ENCODE measurements at places on chromosomes 4 and X. TPM values are rescaled to one million over a fixed set of nuclear protein-coding genes. Genes with fewer than 3 reads are reported as not detected.

The TRMT10A gene
- total RNA-seq: 12.5 TPM

- no peak for DNase-seq
Measured at GRCh38 chrX:153190381-153190780, 11.3 kb downstream of the MAGEA1 start.

The PWWP3B gene
- total RNA-seq: 0.52 TPM

The STK32B gene
- total RNA-seq: 0.94 TPM

The APOO gene
- total RNA-seq: 38.1 TPM

GRCh38 chr4:7060346-7061150, 7.3 kb downstream of the GRPEL1 start:
- no peak for DNase-seq

The MAGEC2 gene
- total RNA-seq: not detected

DNA sequence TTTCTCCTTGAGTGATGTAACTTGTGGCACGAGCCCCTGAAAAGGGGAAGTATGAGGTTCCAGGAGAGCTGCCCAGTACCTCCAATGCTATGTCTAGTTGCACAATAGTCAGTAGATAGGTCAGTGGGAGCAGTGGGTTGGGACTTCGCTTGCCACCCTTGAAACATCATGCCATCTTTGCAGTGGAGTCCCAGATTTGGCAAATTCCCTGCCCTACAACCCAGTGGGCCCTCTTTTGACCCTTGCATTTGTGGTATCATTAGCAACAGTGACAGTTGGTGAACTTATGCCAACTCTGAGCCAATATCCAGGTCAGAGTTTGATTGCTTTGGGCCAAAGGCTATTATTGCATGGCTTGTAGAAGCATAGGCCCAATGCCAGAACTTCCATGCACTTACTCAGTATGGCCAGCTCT, 12.3 kb downstream of the FHL1 start:
- no peak for DNase-seq

GRCh38 chrX:53729751-53730150, 43.2 kb upstream of the HUWE1 start:
- no peak for DNase-seq

The ENPEP gene
- 3.9 TPM for total RNA-seq

The RS1 gene
- not detected for total RNA-seq

DNA sequence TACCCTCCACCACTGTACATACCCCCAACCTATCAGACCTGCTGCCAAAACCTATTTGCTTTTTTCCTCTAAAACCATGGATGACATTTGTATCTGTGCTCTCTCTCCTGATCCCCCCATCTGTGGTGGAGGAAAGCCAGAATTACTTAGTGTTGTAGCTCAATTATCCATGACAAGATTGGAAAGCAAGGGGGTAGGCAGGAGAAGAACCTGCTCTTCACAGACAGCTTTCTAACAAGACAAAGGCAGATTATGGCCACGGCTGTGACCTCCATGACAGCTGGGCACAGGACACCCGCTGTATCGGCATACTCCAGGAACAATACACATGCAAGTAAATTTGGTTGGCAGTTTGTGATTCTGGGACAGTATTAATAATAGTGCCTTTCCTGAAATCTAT, 186.7 kb downstream of the ENOX2 start:
- DNase-seq: no peak

DNA sequence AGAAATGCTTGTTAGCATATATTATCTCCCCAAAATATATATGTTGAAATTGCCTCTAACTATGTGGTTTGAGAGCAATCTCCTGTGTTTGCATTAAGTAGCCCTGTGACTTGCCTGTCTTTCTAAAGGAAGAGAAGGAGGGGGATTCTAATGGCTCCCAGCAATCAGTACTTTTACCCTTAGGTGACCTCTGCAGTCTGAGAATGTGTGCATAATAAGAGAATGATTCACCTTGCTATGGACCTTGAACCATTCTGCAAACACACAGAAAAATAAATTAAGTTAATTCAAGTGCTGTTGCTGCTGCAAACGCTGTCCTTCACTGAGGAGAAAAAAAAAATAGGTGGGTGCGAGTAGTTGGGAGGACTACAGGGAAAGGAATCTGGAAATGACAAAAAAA, 322.2 kb downstream of the IQCM start:
- DNase-seq: no peak

GRCh38 chr4:104866809-104867208, 279.9 kb upstream of the TET2 start:
- DNase-seq: no peak

The PCDH11X gene
- 0.62 TPM for total RNA-seq

DNA sequence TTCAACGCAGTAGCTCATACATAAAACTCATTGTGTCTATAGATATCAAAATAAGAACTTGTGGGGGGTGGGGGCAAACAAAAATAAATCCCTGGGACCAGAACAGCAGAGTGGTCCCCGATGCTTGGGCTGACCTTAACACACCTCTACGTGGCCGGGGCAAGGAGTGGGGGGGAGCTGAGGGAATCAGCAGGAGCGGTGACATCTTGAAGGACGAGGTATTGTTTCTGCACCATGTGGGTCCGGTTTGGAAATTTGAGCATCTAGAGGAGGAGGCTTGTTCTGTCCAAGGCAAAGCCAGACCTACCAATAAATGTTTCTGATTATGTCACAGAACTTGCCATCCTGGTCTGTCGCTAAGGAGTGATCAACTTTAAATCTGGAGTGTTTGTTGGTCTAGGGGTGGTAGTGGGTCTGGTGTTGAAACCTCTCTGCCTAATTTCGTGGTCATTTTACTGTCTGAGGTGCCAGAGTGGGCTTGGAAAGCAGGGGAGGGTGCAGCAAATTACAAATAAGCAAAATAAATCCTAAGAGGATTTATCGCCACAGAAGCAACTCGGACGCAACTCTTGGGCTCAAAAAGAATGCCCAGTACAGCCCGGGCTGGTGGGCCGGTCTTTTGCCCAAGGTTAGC, 774 bp upstream of the RAPGEF2 start:
- DNase-seq: no peak

The HSD17B11 gene
- 27.0 TPM for total RNA-seq

DNA sequence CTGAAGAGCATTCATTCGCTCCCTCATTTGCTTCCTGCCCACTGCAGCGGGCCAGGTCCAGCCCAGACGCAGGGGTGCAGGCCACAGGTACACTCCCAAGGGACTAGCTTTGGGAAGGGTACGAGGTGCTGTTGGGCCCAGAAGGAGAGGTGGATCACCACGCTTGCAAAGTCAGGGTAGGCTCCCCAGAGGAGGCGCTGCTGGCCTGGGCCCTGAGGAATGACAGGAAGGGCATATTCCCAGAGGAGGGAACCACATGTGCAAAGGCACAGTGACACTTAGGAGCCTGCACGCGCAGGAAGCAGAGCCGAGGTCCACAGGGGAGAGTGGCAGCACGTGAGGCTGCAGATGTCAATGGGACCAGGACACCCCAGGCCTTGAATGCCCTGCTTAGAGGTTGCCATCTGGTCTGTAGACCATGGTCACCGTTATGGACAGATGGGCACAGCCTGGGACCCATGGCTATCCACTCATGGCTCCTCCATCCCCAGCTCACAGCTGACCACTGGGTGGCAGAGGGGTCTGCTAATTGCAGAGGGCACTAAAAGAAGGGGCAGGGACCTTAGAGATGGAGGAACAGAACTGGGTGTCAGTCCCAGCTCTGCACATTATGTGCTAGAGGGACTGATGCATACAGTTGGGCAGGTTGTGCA, 7.9 kb downstream of the HTRA3 start:
- DNase-seq: no peak

GRCh38 chr4:36322921-36323354, 41.5 kb downstream of the DTHD1 start:
- DNase-seq: no peak

GRCh38 chr4:653080-653821, 20.8 kb downstream of the ATP5ME start:
- DNase-seq: no peak

- no peak for DNase-seq
Measured at GRCh38 chrX:103151799-103152198, 58.9 kb upstream of the NXF3 start.

The HTN3 gene
- total RNA-seq: not detected

The SRPX2 gene
- 89.0 TPM for total RNA-seq

DNA sequence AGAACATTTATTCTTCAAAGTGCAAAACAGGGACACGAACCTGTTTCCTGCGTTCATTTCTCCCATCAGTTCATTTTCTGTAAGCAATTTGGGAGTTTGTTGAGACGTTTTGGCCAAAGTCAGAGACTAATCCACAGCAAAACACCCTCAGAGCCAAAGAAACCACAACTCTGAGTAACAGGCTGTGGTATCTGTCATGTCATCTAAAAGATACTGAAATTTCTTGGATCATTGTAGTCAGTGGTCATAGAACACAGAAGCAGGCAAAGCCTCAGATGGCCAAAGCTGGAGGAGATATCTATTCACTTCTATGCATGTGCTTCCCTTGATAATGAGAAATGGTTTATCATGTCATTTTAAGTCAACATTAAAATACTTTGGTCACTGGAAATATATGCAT, 485.6 kb upstream of the GALNT7 start:
- DNase-seq: no peak

DNA sequence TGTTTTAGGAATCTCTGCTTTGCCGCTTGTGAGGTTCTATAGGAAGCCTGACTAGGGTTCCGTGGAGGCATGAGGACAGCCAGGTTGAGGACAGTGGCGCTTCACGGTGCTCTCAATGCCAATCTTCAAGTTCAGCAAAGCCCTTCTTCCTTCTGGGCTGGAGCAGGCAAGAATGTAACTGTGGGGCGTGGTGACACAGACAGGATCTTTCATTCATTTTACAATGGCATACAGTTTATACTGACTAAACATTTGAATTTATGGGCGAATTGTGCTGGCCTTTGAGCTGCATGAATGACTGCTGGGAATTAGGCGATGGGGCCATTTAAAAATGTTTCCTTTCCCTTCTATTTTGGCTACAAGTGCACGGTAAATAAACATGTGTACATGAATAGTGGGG, 2.9 kb upstream of the NHS start:
- no peak for DNase-seq

DNA sequence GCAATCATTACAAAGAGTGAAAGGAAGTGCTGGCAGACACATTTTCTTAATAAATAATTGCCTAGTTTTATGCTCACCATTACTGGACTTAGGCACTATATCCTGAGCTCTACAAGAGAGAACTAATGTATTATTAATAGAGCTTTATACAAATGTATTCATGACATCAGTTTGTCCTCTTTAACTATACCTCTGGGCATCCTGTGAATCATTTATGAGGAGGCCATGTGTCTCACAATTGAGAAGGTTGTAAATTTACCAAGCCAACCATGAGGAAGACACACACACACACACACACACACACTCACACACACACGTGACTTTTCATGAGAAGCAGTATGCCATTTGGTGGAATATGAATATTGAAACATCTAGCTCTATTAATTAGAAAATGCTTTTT, 728.2 kb downstream of the ARAP2 start:
- no peak for DNase-seq

- peak; percentile 87 for DNase-seq
Measured at GRCh38 chrX:131783555-131784308, 239.4 kb upstream of the STK26 start.

DNA sequence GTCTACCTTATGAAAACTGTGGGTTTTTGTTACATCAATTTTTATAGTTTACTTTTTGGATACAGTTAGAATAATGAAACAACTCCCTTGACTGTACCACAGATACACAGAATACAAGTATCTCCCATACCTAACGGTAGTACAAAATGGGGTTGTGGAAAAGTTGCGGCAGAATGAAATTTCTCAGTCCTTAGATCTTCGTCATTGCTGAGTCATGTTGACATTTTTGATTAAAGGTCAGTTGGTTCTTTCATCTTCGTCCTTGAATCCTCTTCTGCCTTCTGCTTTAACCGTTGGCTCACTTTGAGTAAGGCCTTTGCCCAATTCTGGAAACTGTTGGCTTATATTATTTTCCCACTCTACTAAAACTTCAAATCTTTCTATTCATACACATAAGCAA, 75.6 kb downstream of the TRIML1 start:
- no peak for DNase-seq

The PHF8 gene
- 52.4 TPM for total RNA-seq

DNA sequence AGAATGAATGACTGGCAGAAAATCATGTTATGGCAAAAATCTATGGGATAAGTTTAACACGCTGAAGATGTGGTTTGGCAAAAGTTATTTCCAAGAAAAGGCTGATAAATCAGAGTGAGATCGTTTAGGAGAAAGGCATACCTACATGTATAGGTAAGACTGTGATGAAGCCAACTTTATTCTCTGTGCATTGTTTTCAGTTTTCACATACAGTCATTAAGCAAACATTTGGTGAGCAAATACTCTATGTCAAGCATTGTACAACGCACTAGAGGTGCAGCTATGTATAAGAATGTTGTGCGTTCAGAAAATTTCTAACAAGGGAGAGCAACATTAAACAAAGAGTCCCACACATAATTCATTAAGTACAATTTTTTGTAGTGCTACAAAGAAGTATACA, 121.7 kb downstream of the TEX13A start:
- no peak for DNase-seq

DNA sequence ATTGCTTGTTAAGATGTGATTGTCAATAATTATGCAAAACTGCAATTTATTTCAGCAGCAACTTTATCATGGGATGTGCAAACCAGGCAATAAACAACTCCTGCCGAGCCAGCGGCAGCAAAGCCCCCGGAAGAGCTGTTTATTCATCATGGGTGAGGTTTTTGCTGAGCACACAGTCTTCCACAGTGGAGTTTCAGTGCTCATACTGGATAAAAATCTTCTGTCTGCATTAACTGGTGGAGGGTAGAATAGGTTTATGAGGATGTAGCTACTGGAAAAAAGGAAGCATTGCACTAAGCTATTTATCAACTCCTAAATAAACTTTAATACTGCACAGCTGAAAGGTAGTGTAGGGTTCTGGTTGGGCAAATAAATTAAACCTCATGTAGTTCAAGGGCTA, 557.4 kb upstream of the FTHL17 start:
- DNase-seq: no peak

DNA sequence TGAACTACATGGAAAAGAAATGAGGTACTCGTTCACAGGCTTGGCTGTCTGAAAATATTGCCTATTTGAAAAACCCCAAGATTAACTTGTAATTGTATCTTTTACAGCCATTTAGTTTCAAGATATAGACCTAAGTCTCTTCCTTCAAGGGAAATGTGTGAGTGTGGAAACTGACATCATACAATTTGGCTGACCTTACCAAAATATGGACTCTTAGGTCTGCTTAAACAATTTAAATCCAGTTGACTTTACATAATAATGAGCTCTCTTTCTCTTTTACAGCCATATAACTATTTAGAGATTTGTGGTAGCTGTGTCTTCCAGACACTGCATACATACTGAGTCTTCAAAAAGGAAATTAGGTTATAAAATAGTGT, 186.9 kb downstream of the NR3C2 start:
- DNase-seq: no peak

GRCh38 chr4:181599134-181599533, 644.1 kb upstream of the TENM3 start:
- no peak for DNase-seq

GRCh38 chrX:111445485-111445884, 33.5 kb upstream of the DCX start:
- DNase-seq: no peak

- DNase-seq: no peak
Measured at GRCh38 chr4:123939621-123940020, 543.0 kb downstream of the SPRY1 start.

- DNase-seq: no peak
Measured at GRCh38 chr4:154478128-154478527, 13.5 kb downstream of the DCHS2 start.

Measured in ureter (tissue), 1 donor.